ENCODE measurements at places on chromosomes 4 and X. TPM values are rescaled to one million over a fixed set of nuclear protein-coding genes. Genes with fewer than 3 reads are reported as not detected.

DNA sequence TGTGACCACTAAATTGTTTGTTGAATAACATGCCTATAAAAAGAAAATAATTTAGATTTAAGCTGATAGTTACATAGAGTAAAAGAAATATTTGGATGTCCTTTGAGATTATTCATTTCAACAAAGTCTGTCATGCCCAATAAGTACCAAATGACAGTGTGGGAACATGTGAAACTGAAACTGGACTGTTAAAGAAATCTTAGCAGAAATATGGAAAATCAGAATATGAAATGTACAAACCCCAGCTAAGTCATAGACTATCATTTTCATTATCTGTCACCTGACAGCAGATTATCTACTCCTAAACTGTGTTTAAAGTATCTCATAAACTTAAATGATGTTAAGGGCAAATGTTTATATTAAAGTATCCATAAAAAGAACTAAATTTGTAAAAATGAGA is 437.8 kb upstream of the FAM241A start:
- no peak overlapping the region for H3K4me3 ChIP-seq
- no peak for DNase-seq
- H3K27ac ChIP-seq = no peak overlapping the region
- H3K36me3 ChIP-seq = no peaks in the 10 kb centered on the region
- peaks cover 3% of the 10 kb centered on the region for H3K27me3 ChIP-seq
- no peaks in the 10 kb centered on the region for H3K4me1 ChIP-seq

GRCh38 chrX:30296408-30297254 is 12.6 kb downstream of the NR0B1 start:
- no peak for DNase-seq
- H3K36me3 ChIP-seq = no peaks in the 10 kb centered on the region
- no peak overlapping the region for H3K27ac ChIP-seq
- no peak overlapping the region for H3K4me3 ChIP-seq
- H3K27me3 ChIP-seq = no peaks in the 10 kb centered on the region
- H3K4me1 ChIP-seq = no peaks in the 10 kb centered on the region

- H3K27ac ChIP-seq = peak overlapping the region; percentile 16
- peaks cover 4% of the 10 kb centered on the region for H3K4me1 ChIP-seq
- H3K4me3 ChIP-seq = no peak overlapping the region
- no peak for DNase-seq
- H3K36me3 ChIP-seq = no peaks in the 10 kb centered on the region
These were observed 46.3 kb upstream of the CLCN4 start for GRCh38 chrX:10110316-10110935.

- H3K4me1 ChIP-seq = no peaks in the 10 kb centered on the region
- no peaks in the 10 kb centered on the region for H3K27me3 ChIP-seq
- H3K36me3 ChIP-seq = no peaks in the 10 kb centered on the region
- H3K27ac ChIP-seq = no peak overlapping the region
These were observed 646.6 kb downstream of the ANKRD50 start for GRCh38 chr4:124065936-124066335.

OPHN1 gene
- total RNA-seq = 2.4 TPM

XPNPEP2 gene
- 0.25 TPM for total RNA-seq

Measured in psoas muscle (tissue), 8 donors.